WERI-Rb-1 (cell line): ENCODE measurements at places on chromosomes 2 and 18.

GRCh38 chr2:197452754-197453122, 614 bp upstream of the COQ10B start:
- DNase-seq = no peak

DNA sequence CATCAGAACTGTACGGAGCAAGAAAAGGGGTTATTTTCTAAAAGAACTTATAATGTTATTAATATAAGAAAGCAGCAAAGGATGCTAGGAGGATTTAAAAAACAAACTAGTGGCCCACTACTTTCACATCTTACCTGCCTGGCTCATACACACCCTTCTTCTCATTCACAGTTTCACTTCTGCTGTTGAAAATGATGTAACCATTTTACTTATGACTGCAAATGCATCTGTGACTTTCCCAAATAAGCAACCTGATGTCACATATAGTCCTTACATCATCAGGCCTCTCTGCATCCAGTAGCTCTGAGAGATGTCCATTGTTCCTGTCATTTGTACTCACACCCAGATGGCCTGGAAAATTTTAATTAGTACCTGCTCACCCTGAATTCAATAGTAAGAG, 101.8 kb upstream of the MYO3B start:
- DNase-seq = no peak

DNA sequence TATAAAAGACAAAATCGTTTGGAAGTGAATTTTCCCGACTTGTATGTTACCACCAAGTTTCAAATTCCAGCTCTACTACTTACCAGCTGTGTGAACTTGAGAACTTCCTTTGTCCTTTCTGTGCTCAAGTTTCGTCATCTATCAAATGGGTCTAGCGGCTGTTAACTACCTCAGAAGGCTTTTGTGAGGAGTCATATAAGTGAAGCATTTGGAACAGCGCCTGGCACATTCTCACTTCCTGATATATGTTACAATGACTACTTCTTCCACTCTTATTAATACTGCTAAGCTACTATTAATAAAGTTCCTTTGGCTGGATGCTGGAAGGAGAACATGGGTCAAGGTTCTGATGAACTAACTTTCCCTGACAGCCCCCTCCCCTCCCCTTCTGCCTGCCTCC, 104.5 kb downstream of the MEIS1 start:
- DNase-seq = no peak

DNA sequence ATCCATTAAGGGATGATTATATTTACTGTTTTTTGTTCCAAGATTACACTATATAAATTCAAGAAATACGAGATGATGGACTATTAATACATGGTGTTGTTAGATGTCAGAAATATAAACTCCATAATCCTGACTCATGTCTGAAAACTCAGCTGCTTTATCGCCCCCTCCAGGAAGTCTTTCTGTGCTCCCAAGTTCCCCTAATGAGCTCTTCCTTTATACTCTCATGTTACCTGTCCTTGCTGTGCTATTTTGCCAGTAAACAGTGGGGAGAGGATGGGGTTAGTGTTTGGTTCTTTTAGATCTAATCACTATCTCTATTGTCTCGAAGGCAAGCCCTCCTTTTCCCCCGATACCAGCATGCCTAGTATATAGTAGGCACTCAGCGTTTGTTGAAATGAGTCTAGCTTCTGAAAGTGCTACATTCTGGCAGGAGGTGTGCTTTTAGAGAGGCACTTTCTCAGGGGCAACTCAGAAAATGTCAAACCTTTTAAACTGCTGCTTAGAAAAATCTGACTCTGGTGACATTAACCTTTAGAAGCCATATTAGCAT, 21.4 kb upstream of the BARD1 start:
- peak; percentile 16 for DNase-seq

DNA sequence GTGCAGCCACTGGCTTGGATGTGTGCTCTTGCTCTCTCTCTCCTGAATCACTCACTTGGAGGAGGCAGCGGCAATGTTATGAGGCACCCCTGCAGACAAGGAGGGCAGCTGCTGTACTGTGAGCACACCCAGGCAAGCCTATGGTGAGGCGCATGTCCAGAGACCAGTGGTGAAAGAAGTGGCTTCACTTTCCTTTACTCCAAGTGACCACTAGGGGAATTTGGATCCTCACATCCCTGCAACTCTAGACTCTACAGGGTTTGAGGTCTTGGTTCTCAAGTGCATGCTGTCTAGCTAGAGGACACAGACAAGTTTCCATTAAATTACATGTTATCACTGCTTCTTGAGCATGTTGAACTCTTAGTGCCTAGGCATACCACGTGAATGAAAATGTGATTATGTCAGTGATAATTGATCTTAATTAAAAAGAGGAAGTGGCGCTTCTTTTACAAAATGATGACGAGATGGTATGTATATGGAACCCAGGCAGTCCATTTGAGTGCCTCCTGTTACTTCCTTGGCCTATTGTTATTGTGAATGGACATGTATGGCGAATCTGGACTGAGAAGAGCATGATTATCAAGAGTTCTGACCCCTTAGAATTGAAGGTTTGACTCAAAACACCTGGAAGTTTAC, 181.0 kb upstream of the CDH2 start:
- DNase-seq = peak; percentile 13

GRCh38 chr2:132503701-132504100, 87.1 kb downstream of the GPR39 start:
- DNase-seq = no peak

DNA sequence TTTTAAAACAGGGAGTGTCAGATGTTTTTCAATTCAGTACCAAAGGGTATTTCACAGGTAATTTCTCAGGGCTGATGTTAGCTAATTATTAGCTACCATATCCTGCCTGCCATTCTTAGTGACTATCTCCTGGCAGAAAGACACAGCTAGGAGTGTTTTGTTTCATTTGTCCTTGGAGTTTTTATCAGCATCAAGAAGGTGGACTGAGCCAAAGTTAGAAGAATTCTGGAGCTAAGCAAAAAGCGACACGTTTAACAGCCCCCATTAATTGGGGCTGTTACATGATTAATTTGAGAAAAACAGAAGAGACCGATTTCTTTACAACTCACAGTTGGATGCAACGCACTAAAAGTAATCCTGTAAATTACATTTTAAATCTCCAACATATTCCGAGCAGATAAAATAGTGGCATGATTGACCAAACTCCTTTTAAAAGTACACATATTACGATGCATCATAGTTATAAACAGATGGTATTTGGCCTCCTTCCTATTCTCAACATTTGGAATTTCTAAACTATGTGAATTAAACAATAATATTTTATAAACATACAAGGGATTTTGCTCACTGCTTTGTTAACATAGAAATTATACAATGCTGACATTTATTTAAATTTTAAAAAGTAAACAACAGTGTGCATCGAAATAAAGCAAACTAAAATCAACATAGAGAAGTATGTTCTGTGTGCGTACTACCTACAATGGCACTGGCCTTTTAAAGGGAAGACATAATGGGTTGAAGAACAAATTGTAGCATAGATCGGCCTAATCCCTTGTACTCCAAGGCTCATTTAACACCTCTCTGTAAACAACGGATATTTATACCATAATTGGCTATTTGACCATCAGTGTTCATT, 585.1 kb downstream of the ZEB2 start:
- DNase-seq = no peak

GRCh38 chr2:99476629-99477028, 13.2 kb downstream of the REV1 start:
- no peak for DNase-seq

DNA sequence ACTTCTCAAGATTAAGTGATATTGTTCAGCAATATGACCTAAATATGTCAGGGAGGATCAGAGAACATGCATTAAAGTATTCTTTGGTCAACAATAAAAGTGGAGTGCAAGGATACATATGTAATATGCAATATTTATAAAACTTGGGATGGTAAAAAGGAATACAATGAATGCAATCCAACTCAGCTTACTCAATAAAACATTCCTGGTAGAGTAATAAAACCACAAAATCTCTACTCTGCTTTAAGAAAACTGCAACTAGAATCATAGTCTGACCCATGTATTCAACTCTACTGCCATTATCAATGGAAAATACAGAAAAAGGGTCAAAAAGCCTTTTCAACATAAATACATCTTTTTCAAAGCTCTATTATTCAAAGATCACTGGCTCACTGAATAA, 11.6 kb downstream of the IRS1 start:
- no peak for DNase-seq

DNA sequence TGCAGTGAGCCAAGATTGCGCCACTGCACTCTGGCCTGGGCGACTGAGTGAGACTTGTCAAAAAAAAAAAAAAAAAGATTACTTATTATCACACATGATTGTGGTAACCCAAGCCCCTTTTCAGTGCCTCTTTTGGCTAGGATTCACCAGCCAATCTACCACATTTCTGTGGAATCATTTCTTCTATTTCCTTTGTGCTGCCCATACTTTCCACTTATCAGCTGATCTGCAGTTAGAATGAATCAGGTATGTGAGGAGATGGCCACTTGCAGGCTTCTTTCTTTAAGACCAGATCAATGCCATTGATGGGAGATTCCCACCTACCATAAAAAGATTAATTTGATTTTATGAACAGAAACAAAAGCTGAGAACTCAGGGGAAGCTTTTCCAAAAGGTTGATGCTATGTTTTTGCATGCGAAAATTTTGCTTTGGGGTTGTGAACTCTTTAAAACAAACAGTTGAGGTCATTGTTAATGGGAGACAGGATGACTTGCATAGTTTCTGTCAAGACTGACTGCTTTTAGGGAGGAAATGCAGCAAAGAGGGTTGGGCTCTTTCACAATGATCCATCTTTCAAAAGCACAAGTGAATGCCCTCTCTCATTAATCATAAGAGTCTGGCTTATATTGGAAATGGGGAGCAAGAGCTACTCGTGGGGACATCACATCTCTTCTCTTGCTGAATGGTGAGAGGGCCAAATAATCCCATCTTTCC, 66.9 kb upstream of the CYP26B1 start:
- no peak for DNase-seq

DNA sequence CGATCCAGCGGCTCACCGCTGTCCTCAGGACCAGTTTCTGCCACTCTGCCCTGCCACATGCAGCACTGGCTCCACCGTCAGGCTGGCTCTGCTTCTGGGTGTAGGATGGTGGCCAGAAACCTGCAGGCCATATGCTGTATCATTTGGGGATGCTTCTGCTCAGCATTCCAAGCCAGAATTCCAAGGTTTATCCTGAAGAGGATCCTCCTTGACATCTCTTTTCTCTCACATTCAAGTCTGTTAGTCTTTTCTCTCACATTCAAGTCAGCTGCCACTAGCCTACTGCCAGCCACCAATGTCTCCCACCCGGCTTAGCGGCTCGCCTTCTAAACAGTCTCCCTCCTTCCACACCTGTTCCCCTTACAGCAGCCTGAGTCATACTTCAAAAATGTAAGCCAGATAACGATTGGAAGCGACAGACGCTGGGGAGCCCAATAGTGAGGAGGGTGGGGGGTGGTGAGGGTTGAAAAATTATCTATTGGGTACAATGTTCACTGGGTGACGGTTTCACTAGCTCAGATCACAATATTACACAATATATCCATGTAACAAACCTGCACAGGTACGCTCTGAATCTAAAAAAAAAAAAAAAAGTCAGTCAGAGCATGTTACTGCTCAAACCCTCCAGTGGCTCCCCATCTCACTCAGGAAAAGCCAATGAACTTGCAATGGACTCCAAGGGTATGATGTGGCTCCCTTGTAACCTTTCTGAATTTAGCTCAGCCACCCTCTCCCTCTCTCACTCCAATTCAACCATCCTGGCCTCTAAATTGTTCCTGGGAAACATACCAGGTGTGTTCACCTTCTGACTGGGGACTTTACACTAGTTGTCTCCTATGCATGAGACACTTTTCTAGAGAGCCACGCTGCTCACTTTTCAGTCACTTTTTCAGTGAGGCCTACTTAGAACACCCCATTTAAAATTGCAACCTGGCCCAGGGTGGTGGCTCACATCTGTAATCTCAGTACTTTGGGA, 38.8 kb upstream of the SP3 start:
- DNase-seq = no peak

- DNase-seq = no peak
Measured at GRCh38 chr18:36560187-36560586, 262.7 kb downstream of the FHOD3 start.

GRCh38 chr2:37665604-37666362, 5.7 kb downstream of the CDC42EP3 start:
- peak; percentile 33 for DNase-seq

GRCh38 chr2:120894966-120895365, 159.3 kb downstream of the GLI2 start:
- no peak for DNase-seq

GRCh38 chr2:240759459-240759858, 60.6 kb downstream of the KIF1A start:
- no peak for DNase-seq

- no peak for DNase-seq
Measured at GRCh38 chr2:228581731-228582130, 400.2 kb upstream of the SPHKAP start.

DNA sequence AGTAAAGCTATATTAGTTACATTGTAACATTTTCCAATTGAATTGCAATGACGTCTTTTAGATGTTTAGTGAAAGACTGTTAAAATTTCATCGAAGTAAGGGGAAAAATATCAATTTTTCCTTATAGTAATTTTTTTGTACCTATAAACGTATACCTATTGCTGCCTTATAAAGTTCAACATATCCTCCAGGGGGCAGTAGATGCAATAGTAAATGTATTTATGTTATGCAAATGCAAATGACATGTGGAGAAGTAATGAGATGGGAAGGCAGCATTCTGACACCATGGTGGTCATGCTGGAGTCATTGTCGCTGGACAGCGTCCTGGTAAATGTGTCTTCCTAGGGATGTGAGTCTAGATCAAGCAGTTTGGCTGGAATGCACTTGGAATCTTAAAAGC, 38.7 kb downstream of the MSTN start:
- no peak for DNase-seq

DNA sequence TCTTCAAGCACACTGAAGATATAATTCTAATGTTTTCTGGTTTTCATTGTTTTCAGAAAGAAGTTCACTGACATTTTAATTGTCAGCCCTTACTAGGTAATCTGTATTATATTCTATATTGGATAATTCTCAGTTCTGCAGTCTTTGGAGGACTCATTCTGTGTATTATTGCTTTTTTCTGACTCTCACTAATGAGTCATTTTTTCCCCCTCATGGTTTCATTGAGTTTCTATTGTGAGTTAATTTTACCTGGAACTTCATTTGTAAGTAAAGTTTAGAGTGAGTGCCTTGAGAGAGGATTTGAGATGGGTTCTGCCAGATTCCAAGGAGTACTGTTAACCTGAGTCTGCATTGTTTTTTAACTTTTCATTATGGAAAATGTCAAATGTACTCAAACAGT, 90.4 kb upstream of the LYPD1 start:
- DNase-seq = no peak

DNA sequence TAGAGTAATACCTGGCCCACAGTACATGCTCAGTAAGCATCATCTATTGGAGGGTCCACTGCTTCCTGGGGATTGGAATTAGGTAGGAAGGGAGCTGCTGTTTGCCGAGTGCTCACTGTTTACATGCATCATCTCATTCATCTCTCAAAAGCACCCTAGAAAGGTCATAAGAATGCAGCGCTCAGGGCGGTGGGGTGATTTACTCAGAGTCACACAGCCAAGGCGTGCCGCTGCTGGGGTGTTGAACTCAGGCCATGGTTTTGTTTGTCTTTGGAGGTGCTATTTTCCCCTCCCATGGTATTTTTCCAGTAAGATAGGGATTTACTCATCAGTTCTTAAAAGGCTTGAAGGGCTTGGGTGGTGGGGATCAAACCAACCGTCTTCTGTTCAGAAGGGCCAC, 227.5 kb downstream of the LDLRAD4 start:
- no peak for DNase-seq

- no peak for DNase-seq
Measured at GRCh38 chr2:65165558-65165957, 35.7 kb upstream of the RAB1A start.

GRCh38 chr2:65396348-65397026, 35.9 kb downstream of the SPRED2 start:
- no peak for DNase-seq

GRCh38 chr2:78457269-78457668, 568.2 kb upstream of the REG3G start:
- no peak for DNase-seq
